ENCODE measurements at places on chromosomes 6 and 20.

- no peak for DNase-seq
Observed at GRCh38 chr20:44736170-44737021, 9.3 kb upstream of the KCNK15 start.

GRCh38 chr6:11064836-11065235, 20.7 kb upstream of the ELOVL2 start:
- DNase-seq, result no peak

- DNase-seq, result no peak
Observed at GRCh38 chr6:32222333-32223230, 1.3 kb downstream of the NOTCH4 start.

- no peak for DNase-seq
Observed at GRCh38 chr6:106546691-106547414, 82.4 kb downstream of the RTN4IP1 start.

DNA sequence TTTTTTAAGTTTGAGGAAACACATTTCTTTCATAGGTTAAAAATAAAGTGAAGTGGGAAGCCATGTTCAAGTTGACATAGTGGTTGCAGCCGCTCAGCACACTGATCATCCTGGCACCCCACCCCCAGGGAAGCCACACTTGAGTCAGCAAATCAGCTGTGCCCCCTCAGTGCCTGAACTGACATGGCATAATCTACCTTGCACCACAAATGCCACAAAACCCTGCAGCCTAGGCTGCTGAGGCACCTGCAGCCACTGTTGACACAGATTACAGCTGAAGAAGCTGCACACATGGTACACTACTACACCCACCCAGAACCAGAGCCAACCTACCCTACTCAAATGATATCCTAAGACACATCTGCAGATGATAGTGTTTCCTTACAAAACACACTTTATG, 77.5 kb upstream of the RIMS1 start:
- no peak for DNase-seq

GRCh38 chr6:43771210-43771857, 1.3 kb downstream of the VEGFA start:
- DNase-seq, result no peak

GRCh38 chr20:13199279-13199678, 21.8 kb upstream of the ISM1 start:
- no peak for DNase-seq

GRCh38 chr6:3209114-3210023, 18.1 kb downstream of the TUBB2B start:
- peak; percentile 95 for DNase-seq

GRCh38 chr6:35417979-35418661, 34.0 kb upstream of the FANCE start:
- no peak for DNase-seq

DNA sequence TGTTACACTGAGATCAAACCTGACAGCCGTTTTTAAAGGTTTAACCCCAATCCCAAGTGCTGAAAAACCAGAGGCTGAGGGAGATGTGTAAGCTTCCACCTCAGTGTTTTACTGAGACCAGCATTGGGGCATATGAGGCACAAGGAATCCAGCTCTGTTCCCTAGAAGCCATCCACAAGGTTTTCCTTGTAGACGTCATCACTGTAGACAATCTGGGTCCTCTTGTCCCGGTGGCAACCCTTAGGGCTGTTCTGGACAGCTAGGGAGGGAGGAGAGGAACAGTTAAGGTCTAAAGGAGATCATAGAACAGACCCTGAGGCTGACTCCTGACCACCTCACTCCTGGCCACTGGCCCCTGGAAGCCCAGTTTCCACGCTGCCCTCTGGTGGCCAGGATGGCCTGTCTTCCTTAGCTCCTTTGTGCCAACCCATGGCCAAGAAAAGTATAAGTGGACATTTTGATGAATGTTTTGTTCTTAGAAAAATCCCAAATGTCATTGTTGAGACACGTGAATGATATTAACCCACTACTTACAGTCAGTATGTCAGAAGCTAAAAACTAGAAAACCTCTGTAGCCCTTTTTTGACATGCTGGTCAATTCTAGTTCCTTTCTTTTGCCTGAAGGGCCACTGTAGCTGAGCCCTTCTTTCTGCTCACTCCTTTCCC, 6.4 kb downstream of the CFB start:
- no peak for DNase-seq

All from non-pigmented ciliary epithelial cell (primary cell).